ENCODE measurements at places on chromosomes 3 and 15.
A peak's percentile ranks its signal among the peaks of the same experiment; 100 is the strongest.

DNA sequence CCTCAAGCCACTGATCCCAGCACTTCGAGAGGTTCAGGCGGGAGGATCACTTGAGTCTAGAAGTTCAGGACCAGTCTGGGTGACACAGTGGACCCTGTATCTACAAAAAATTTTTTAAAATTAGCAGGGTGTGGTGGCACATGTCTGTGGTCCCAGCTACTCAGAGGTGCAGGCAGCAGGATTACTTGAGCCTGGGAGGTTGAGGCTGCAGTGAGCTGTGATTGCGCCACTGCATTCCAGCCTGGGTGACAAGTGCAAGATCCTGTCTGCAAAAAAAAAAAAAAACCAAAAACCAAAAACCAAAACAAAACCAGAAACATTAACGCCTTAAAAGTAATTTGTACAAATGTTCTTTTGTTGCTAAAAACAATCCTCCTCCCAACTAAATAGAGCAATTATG lies 27.9 kb upstream of the SLC12A8 start:
- no peak for DNase-seq

- DNase-seq = no peak
Observed at GRCh38 chr15:57824186-57824585, 117.7 kb downstream of the POLR2M start.

DNA sequence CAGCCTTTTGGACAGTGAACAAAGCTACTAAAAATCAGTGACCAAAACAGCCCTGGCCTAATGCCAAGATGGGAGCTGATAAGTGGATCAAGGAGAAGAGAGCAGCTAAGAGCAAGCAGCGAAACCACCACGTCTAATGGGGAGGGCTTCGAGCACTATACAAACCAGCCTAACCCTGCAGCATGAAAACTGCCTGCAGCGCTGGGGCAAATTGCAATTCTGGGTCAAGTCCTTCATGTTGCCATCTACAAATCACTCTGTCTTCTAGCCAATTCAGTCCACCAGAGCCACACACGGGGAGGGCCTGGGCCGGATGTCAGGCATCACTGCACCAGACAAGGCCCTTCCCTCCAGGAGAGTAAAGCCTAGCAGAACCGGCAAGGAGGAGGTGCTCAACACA lies 30.5 kb upstream of the SPATA12 start:
- DNase-seq = no peak

GRCh38 chr3:40521254-40521653 lies 3.5 kb upstream of the ZNF621 start:
- DNase-seq = no peak

DNA sequence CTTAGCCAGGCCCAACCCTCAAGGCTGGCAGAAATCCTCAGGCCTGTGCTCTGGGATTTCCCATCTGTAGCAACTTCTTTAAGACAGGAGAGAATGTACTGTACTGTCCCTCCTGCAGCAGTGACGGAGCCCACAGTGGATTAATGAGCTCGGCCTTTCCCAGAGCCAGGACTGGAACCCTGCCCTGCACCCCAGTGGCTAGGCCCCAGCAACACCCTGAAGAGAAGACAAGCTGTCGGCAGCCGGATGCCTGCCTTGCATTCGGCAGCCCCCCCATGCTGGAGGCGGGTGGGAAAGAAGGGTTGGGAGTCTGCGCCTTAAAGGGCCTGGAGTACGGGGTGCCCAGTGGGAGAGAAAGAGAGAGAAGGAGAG lies 32.0 kb downstream of the KLHL25 start:
- DNase-seq = no peak

DNA sequence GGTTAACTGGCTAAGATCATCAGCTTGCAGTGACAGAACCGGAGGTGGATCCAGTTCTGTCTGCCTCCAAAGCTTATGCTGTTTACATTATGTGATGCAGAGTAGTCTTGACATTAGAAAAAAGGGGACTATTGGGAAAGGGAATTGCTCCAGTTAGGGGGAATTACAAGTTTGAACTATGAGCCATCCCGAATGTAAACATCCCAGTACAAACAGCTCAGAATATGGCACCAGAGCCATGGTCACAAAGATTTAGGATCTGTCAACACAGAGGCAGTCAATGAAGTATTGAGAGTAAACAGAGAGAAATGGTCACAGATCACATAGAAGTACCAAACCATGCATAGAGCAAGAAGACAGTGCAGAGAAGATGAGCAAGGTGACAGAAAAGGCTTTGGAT lies 39.8 kb upstream of the CRTC3 start:
- no peak for DNase-seq

GRCh38 chr3:131796111-131796510 lies 238.7 kb downstream of the CPNE4 start:
- DNase-seq = no peak

- DNase-seq = no peak
Observed at GRCh38 chr15:66872405-66872804, 170.4 kb downstream of the SMAD6 start.

- DNase-seq = no peak
Observed at GRCh38 chr3:148197061-148197460, 500.6 kb upstream of the AGTR1 start.

DNA sequence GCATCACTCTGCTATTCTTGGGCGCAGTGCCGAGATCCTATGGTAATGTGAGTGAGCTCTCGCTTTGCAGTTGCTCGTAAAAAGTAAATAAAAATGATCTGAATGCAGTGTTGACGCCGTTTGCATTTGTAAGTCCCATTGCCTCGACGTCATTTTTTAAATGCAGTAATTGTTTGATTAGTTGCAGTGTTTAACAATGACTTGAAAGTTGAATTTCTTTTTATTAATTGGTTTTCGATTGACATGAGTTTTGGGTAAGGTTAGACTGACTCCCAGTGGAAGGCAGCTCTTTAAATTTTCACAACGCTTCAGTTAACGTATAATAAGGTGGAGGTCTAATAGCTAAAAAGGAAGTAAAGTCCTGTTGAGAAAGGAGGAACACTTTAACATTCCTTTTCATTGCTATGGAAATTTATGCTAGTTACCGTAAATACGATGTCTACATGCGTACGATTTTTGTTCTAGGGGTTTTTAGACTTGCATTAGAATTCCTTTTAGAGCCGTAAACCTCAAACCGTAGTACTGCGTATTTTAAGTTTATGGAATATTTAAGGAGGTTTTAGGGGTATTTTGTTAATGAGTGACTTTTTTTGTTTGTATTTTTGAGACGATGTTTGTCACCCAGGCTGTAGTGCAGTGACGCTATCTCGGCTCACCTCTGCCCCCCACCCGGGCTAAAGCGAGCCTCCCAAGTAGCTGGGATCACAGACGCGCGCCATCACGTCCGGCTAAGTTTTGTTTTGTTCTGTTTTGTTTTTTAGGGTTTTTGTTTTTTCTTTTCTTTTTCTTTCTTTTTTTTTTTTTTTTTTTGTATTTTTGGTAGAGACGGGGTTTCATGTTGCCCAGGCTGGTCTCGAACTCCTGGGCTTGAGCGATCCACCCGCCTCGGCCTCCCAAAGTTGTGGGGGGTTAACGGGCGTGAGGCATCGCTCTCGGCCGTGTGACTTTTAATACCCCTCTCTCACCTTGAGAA lies 1.4 kb downstream of the MORF4L1 start:
- peak; percentile 20 for DNase-seq

GRCh38 chr3:188734395-188734794 lies 437.4 kb upstream of the TPRG1 start:
- DNase-seq = no peak

- DNase-seq = no peak
Observed at GRCh38 chr3:119293105-119293870, 895 bp upstream of the ARHGAP31 start.

GRCh38 chr3:30614943-30615342 lies 8.5 kb downstream of the TGFBR2 start:
- no peak for DNase-seq

DNA sequence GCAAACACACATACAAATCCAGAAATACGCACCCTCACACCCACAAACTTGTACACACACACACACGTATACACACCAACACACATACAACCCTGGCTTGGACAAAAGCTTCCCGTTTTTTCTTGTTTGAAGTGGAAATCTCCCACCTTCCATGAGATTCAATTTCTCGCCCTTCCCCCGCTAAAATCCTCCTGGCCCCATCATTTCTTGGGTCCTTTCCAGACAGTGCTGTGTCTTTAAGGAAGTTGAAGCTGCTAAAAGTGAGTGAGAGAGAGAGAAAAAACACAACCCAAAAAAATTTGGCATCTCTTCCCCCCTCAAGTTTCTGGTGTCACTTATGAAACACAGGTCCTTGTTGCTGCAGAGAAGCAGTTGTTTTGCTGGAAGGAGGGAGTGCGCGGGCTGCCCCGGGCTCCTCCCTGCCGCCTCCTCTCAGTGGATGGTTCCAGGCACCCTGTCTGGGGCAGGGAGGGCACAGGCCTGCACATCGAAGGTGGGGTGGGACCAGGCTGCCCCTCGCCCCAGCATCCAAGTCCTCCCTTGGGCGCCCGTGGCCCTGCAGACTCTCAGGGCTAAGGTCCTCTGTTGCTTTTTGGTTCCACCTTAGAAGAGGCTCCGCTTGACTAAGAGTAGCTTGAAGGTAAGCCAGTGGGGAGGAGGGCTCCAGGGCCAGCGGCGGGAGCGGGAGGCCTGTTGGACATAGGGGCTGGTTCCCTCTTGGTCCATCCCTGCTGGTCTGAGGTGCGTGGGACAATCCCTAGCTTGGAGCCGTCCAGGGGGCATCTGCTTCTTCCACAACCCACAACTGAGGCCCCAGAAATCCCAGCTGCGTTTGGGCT lies at the start of gene ISLR:
Gene ISLR, plus strand, starts transcription at position 331 of the 839 bp plus-strand sequence. CDS start 1,149 bp downstream, outside the sequence.
- DNase-seq = peak; percentile 70

DNA sequence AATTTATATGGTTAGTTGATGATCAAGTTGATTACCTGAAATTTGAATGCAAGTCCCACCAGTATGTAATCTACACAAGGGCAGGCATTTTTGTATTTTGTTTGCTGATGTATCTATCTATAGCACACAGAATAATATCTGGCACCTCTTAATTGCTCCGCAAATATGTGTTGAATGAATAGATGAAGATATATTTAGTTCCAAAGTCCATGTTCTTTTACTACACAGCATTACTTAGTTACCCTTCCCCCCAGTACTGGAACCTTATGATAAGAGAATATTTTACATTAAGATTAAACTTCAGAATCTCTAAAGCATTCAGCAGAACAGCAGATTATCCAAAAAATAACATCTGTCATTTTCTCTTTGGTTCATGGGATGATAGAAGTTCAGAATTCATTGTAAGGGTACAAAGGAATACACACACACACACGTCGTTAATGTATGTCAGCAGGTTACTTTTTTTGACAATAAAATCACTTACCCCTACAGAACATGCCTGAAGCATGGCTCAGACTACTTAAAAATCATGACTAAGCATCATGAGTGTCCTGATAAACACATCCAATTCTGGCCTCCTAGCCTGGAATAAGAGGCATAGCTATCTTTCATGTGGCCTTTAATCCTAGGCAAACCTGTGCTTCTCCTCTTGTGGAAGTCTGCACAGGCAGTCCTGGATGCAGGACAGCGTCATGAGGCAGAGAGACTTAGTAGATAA lies 148.9 kb upstream of the TBC1D5 start:
- no peak for DNase-seq

- no peak for DNase-seq
Observed at GRCh38 chr3:72214066-72214951, 429.4 kb upstream of the PROK2 start.

- DNase-seq = no peak
Observed at GRCh38 chr3:100811779-100812507, 102.6 kb downstream of the TFG start.

- no peak for DNase-seq
Observed at GRCh38 chr3:125140818-125141595, 71.5 kb downstream of the SLC12A8 start.

- no peak for DNase-seq
Observed at GRCh38 chr15:80073197-80073596, 13.7 kb downstream of the ZFAND6 start.

DNA sequence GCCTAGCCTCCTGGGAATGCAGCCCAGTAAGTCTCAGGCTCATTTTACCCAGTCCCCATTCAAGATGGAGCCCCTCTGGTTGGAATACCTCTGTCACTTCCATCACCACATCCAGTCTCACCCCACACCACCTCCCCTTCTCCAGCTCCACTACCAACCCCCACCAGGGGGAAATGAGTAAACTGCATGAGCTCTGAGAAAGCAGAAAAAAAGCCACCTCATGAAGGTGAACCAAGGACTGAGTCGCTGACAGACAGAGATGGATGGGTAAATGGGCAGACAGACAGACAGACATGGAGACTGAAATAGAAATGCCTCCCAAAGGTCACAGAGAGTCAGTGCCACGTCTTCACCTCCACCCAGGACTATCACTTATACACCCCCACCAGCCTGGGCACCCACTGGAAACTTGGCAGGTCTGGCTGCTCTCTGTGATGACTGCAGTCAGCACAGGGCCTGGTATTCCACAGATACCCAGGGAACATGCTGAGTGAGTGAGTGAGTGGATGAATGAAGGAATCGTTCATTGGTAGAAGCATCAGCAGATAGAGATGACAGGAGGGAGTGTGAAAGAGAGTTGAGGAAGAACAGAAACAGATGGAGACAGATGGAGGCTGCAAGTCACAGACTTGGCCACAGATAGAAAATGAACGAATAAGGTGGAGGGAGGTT lies 4.9 kb upstream of the LOXL1 start:
- DNase-seq = no peak

GRCh38 chr3:72699631-72700030 lies 148.6 kb downstream of the SHQ1 start:
- no peak for DNase-seq

GRCh38 chr3:173747427-173747826 lies 349.9 kb downstream of the NLGN1 start:
- DNase-seq = no peak

GRCh38 chr15:51191072-51191670 lies 96.5 kb upstream of the TNFAIP8L3 start:
- peak; percentile 53 for DNase-seq

- DNase-seq = no peak
Observed at GRCh38 chr15:61634837-61635236, 405.7 kb upstream of the RORA start.

- no peak for DNase-seq
Observed at GRCh38 chr3:141082064-141082463, 30.9 kb downstream of the SPSB4 start.

DNA sequence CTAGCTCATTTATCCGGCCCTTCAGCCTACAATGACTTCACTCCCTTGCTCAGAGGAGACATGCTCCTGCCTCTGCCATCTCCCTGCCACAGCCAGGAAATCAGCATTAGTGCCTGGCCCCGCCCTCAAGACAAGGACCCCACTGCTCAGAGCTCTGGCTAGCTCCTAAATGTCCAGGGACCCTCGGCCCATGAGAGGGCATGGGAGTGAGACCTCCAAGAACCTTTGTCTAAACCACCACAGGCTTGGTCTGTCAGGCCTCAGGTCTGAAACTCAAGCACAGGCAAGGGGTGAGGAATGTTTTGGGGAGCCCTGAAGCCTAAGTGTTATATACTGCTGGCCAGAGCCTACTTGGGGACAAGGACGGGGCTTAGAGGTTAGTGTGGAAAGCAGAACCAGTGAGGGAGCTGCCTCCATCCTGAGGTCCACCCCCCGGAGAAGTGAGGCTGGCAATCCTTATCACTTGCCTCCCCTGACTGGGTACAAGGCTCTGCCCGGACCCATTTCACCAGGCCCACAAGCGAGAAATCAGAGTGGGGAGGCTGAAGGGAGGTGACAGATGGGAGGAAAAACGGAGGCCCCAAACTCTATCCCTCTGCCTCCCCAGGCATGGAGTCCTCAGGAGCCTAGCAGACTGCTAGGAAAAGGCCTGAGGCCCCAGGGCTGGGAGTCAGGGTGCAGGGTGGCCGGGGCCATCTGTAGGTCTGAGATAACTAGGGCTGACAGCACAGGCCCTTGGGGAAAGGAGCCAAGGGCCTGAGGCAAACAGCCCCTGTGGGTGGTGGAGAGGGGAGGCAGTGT lies 18.8 kb downstream of the SHF start:
- no peak for DNase-seq

GRCh38 chr3:169478566-169479313 lies 184.8 kb downstream of the MECOM start:
- DNase-seq = no peak

GRCh38 chr3:85244519-85244918 lies 285.7 kb downstream of the CADM2 start:
- no peak for DNase-seq

Measured in RPMI8226 (cell line).